Ovary (tissue), 10 donors: ENCODE measurements at places on chromosomes 3 and 15.
A peak's percentile ranks its signal among the peaks of the same experiment; 100 is the strongest.

GRCh38 chr15:65377976-65378366 is at the start of gene IGDCC3:
Gene IGDCC3 (minus strand): TSS chr15:65378002. CDS start chr15:65377788, 214 bp downstream.
- peak; percentile 57 for DNase-seq

GRCh38 chr3:76383781-76384180 is 598.4 kb upstream of the ZNF717 start:
- DNase-seq, result no peak

DNA sequence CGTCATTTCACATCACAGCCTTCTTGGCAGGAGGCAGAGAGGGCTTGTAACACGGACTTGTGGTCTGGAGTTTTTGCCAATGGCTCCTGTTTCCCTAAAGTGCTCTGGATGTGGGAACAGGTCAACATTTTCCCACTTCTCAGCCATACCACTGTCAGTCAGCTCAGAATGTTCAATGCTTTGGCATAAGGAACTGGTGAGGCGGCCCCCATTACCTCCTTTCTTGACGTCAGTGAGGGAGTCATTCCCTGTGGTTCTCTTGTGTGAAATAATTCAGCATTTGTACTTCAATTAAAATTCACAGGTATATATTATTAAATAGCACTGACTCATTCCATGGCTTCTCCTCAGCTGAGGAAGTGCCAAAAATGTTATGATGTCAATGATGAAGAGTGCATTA is 167.1 kb downstream of the P3H2 start:
- no peak for DNase-seq

- DNase-seq, result no peak
Measured at GRCh38 chr3:135133905-135134683, 339.0 kb downstream of the EPHB1 start.

DNA sequence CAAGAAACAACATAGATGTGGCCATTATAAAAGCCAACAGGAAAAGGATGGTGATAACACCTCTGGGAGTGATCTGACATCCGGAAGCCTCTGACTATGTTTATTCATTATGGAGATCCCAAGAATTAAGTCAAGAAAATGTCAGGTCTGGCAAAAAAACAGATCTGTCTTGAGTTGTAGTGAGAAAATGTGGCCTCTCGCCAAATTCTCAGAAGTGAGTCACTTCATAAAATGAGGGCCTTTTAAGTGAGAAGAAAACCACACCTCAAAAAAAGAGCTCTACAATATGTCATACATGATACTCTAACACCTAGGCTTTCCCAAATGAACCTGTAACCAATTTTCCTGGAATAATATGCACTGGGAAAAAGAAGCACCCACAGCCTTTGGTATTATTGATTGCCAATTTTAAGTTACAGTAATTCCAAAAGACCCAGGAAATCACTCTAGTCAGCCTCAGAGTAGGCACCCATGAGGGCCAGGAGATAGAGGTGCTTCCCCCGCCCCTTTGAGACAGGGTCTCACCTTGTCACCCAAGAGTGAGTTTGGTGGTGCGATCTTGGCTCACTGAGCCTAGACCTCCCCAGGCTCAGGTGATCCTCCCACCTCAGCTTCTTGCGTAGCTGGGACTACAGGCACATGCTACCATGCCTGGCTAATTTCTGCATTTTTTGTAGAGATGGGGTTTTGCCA is 38.0 kb downstream of the CCR3 start:
- no peak for DNase-seq

DNA sequence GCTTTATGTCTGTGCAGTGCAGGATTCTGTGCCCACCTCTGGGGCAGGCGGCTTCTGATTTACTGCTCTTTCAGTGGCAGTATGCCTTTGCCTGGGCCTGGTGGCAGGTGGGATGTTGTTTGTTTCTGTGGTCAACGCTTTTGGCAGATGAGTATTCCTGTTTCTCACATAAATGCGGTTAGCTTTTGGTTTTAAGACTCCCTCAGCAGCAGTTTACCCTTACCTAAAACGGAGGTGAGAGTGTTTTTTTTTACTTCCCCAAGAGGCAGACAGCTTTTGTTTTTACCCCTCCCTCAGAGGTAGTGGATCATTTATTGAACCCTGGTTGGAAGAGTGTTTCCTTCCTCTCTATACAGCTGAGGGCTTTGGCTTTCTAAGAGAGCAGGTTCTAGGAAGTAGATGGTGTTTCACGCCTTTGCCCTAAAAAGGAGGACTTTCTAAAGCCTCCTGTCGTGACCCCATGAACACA is 134.1 kb upstream of the PLSCR5 start:
- DNase-seq, result no peak

- DNase-seq, result no peak
Measured at GRCh38 chr3:176969066-176969465, 228.2 kb downstream of the TBL1XR1 start.

DNA sequence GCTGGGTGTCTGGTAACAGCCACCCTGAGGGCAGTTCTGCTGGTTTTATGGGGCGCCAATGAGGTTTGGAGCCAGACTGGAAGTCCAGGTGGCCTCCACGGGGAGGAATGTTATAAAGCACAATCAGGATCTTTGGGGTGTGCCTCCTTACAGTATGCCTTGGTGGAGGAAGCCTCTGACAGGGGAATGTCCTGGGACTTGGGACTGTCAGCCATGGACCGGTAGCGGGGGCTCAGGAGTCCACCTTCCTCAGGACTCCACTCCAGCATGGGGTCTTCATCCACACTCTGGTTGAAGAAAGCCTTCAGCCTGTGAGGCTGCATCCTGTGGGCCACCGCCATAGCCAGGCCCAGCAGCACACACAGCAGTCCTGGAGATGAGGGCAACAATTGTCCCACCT is 4.9 kb downstream of the DUOXA2 start:
- DNase-seq, result no peak

DNA sequence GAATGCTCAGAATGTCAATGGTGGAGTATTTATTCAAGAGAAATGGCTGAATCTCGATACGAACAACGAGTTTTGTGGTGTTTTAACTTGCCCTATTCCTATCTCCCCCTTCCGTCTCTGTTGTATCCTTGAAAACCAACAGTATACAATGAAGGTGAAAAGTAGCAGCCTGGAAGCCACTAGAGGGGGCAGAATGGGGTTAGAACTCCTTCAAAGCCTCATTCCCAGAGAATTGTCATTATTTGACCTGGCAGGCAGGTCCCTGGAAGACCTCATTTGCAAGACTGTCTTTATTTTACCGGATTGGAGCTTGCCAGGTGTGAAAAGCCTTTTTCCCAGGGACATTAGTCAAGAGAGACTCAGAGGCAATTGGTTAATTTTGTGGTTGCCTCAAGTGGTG is 139.4 kb downstream of the LRRC28 start:
- no peak for DNase-seq

DNA sequence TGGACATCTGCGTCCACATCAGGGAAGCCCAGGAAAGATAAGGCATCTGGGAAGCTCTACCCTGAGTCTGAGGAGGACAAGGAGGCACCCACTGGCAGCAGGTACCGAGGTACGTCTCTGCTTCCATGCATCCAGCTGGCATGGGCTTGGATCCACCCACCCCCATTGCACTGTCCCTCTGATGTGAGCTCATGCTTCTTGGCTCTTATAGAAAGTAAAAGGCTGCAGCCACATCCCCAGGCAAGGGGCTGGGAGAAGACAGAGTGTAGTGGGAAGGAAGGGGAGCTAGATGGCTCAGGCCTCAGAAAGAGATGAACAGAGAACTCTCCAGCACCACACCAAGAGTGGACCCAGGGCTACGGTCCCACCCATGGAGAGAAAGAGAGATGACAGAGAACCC is 18.2 kb downstream of the PTH1R start:
- DNase-seq, result no peak

GRCh38 chr3:21533002-21533401 is 218.0 kb downstream of the ZNF385D start:
- DNase-seq, result no peak
